ENCODE measurements at places on chromosomes 11 and 22.

DNA sequence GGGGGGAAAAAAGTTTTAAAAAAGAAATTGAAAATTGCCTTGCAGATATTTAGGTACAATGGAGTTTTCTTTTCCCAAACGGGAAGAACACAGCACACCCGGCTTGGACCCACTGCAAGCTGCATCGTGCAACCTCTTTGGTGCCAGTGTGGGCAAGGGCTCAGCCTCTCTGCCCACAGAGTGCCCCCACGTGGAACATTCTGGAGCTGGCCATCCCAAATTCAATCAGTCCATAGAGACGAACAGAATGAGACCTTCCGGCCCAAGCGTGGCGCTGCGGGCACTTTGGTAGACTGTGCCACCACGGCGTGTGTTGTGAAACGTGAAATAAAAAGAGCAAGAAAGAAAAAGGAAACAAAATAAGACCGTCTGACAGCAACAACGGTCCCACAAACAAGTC is 964.9 kb downstream of the NTM start:
- no peak for DNase-seq

DNA sequence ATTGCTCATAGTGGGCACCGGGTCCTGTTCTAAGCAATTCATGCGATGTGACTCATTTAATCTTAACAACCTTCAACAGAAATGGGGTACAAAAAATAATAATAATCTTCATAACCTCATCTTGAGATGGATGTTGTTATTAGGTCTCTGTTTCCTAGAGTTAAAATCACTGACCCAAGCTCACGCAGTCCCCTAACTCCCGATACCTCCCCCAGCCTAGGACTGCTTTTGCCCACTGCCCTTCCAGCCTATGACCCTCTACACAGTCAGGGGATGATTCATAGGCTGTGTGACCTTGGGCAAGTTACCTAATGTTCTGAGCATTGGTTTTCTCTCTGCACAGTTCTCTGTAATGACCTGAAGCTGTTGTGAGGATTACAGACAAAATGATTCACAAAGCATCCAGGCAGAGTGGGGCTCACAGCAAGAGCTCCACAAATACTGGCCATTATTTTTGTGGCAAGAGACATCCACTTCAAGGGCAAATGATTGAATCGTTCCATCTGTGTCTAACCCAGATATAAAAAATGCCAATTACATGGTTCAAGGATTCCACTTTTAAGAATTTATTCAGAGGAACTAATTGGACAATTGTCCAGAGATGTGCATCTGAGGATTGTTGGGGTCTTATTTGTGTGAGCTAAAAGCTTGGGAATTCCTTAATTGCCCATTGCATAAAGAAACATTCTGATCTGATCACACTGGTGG is 20.0 kb downstream of the MTFP1 start:
- DNase-seq, result no peak

DNA sequence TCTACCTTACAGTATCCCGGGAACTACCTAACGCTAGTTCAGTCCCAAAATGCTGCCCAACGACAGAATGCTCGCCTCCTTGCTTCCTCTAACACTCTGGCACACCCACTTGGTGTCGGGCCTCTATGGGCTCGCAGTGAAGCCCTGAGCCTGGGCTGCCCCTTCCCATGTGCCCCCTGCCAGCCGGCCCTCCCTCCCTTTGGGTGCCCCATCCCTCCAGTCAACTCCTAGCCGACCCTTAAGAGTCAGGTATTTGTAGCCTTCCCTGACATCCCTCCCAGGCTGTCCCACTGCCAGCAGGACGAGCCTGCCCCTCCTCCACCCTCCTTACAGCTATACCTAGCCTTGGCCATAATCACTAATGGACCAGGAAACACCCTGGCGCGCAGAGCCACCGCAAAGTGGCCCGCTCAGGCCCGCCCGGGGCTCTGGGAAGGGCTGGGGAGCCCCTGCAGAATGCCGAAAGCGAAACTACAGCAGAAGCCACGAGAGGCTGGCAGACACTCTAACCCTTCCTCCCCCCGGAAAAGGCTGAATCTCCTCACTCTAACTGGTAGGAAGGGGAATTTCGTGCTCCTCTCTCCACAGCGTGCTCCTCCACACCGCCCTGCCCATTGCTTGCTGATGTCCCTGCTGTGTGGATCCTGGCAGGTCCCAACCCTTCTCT is 8.2 kb downstream of the CBX7 start:
- DNase-seq, result no peak

GRCh38 chr11:12815129-12815480 is 140.9 kb downstream of the TEAD1 start:
- DNase-seq, result no peak

- no peak for DNase-seq
Observed at GRCh38 chr11:69968396-69969347, 109.4 kb upstream of the ANO1 start.

DNA sequence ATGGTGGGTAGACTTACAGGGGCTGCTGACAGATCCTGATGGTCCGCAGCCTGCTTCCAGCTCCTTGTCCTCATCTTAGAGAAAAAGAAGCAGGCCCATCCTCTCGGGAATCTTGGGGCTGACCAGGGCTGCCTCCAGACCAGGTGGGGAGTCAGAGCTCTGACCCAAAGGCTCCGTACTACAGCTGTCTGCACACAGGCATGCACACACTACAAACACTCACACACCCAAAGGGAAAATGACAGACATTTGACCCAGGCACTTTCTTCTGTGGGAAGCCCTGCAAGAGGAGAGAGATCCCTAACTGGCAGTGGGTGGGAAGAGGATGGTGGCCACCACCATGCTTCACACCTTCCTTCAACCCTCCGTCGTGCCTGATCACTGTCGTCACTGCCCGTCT is 46.9 kb upstream of the MYOD1 start:
- no peak for DNase-seq

- peak; percentile 32 for DNase-seq
Observed at GRCh38 chr22:40525250-40525884, 111.2 kb downstream of the MRTFA start.

- DNase-seq, result no peak
Observed at GRCh38 chr22:39894554-39895092, 1.1 kb upstream of the ENTHD1 start.

- no peak for DNase-seq
Observed at GRCh38 chr11:98829971-98830370, 190.8 kb upstream of the CNTN5 start.

DNA sequence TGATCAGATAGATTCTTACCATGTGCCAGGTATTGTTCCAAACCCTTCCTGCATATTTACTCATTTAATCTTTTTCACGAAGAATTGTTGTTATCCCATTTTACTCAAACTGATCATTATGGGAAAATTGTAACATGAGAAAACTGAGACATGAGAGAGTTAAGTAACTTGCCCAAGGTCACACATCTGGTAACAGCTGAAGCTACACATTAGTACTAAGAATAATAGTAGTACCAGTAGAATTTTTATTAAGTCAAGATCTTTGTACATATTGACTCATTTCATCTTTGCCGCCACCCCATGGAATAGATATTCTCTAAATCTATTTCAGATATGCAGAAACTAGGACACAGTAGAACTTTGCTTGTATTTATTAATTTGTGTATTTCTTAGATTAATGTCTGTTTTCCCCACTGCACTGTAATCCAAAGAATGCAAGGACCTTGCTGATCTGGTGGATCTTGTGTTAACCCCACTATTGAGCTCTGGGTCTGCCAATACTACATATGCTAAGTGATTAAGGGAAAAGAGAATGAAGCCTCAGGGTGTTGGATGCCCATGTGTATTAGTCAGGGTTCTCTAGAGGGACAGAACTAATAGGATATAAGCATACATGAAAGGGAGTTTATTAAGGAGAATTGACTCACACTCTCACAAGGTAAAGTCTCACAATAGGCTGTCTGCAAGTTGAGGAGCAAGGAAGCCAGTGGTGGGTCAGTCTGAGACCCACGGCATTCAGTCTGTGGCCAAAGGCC is 72.8 kb downstream of the PARVA start:
- DNase-seq, result no peak

GRCh38 chr11:117197516-117198456 is 1.4 kb upstream of the TAGLN start:
- DNase-seq, result no peak

DNA sequence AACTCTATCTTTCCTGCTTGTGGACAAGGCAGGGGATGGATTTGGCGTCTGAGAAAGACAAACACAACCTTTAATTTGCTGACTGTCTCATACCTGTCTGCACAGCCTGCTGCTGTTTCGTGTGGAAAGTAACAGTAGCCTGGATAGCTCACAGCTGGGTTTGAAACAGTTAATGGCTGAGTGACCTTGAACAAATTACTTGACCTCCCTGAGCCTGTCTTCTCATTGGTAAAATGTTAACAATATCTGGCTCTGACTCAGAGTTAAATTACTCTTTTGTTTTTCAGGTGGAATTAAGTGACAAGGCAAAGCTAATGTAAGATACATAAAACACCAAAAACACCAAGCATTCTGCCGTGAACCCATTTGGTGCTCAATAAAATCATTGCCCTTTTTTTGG is 41.1 kb upstream of the ADA2 start:
- DNase-seq, result no peak

All from activated CD8-positive, alpha-beta memory T cell treated with anti-CD3 and anti-CD28 coated beads for 4 hours (primary cell).